ENCODE measurements at places on chromosomes 5 and 9.

DNA sequence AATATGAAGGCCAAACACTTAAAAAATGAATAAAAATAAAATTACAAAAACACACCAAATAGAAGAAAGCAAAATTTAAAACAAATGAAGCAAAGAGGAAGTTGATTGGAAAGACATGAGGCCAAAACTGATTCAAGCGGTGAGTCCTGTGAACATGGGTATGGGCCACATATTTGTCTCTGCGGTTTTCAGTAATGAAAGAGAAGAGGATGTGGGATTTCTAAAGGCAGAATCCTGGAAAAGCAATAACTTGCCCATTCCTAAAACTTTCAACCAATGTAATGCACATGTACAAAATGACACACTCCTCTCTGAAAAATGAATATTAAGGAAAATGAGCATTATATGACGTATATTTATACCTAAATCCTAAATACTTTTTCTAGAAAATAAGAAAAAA lies 263.7 kb downstream of the SEMA5A start:
- no peak for DNase-seq

DNA sequence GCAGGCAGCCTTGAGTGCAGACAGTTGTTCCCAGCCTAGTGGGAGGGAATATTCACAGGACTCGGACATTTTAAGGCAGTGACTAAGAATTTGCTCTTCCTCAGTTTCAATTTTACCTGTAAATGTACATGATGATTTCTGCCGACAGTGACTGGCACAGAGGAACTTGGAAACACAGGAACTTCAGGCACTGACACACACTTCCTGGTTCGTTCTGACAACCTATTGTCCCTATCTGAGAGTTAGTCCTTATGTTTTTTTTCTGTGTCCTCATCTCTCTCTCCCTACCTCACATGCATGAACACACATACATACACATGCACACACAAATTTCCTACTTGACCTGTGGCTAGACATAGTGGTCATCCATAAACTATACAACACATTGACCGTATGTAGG lies 89.4 kb upstream of the CD180 start:
- no peak for DNase-seq

GRCh38 chr5:39175273-39175955 lies 43.9 kb downstream of the FYB1 start:
- no peak for DNase-seq

- DNase-seq: no peak
These were observed 338.2 kb upstream of the TLE4 start for GRCh38 chr9:79233542-79233941.

GRCh38 chr9:129138476-129139232 lies 27.4 kb downstream of the PTPA start:
- no peak for DNase-seq

Measured in stimulated activated CD4-positive, alpha-beta T cell treated with anti-CD3 and anti-CD28 coated beads, Interleukin-1b, Interleukin-23, amount 100 ng/mL, for 24 hours (primary cell).